Naive thymus-derived CD8-positive, alpha-beta T cell (primary cell): ENCODE measurements at places on chromosomes 12 and 14. TPM values are rescaled to one million over a fixed set of nuclear protein-coding genes. Genes with fewer than 3 reads are reported as not detected.

POTEG gene
- total RNA-seq: not detected

GRCh38 chr12:18718462-18718861, 19.4 kb downstream of the PLCZ1 start:
- H3K4me1 ChIP-seq: no peaks in the 10 kb centered on the region
- H3K27ac ChIP-seq: no peak overlapping the region
- H3K36me3 ChIP-seq: no peaks in the 10 kb centered on the region
- no peaks in the 10 kb centered on the region for H3K27me3 ChIP-seq
- no peak for DNase-seq
- no peak overlapping the region for H3K4me3 ChIP-seq

GRCh38 chr12:90166671-90167070, 458.0 kb upstream of the ATP2B1 start:
- no peak overlapping the region for H3K4me3 ChIP-seq
- DNase-seq: no peak
- H3K27ac ChIP-seq: no peak overlapping the region
- H3K4me1 ChIP-seq: no peaks in the 10 kb centered on the region

DNA sequence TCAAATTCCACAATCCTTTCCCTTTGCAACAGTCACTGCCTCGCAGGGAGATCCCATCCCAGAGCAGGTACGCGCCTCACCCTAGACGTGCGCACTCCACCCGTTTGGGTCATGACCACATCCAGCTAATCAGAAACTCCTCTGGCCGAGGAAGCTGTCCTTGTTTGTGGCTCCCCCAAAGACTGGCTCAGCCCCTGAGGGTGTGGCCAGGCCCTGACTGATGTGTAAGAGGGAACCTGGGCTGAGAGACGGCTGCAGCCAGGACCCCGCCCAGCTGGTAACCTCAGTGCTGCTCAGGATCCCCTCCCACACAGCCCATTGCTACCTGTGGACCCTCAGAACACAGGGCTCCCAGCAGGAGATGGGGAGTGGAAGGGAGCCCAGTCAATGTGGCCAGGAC, 183.2 kb upstream of the SFSWAP start:
- H3K27ac ChIP-seq: no peak overlapping the region
- H3K27me3 ChIP-seq: no peaks in the 10 kb centered on the region
- no peak for DNase-seq
- no peaks in the 10 kb centered on the region for H3K36me3 ChIP-seq
- H3K4me3 ChIP-seq: no peak overlapping the region
